ENCODE measurements at places on chromosomes 3 and 15. TPM values are rescaled to one million over a fixed set of nuclear protein-coding genes. Genes with fewer than 3 reads are reported as not detected.

GCSAM gene
- total RNA-seq, result 0.17 TPM

- no peaks in the 10 kb centered on the region for H3K27me3 ChIP-seq
- H3K27ac ChIP-seq, result no peak overlapping the region
- H3K36me3 ChIP-seq, result no peaks in the 10 kb centered on the region
- H3K4me3 ChIP-seq, result no peak overlapping the region
- no peak for DNase-seq
- H3K4me1 ChIP-seq, result no peaks in the 10 kb centered on the region
Measured at GRCh38 chr3:78823859-78824258, 943.9 kb downstream of the ROBO1 start.

PRR20G gene
- total RNA-seq, result not detected

GATA2 gene
- total RNA-seq, result 5.8 TPM

CCDC12 gene
- 55.7 TPM for total RNA-seq

PFN2 gene
- 35.7 TPM for total RNA-seq

XCR1 gene
- total RNA-seq, result 0.05 TPM

TTLL13 gene
- total RNA-seq, result 1.2 TPM

GRCh38 chr15:23690450-23690852 is 3.3 kb upstream of the NDN start:
- no peaks in the 10 kb centered on the region for H3K36me3 ChIP-seq
- H3K4me3 ChIP-seq, result no peak overlapping the region
- no peak overlapping the region for H3K27ac ChIP-seq
- no peaks in the 10 kb centered on the region for H3K4me1 ChIP-seq
- H3K27me3 ChIP-seq, result no peaks in the 10 kb centered on the region
- DNase-seq, result peak; percentile 52

DNA sequence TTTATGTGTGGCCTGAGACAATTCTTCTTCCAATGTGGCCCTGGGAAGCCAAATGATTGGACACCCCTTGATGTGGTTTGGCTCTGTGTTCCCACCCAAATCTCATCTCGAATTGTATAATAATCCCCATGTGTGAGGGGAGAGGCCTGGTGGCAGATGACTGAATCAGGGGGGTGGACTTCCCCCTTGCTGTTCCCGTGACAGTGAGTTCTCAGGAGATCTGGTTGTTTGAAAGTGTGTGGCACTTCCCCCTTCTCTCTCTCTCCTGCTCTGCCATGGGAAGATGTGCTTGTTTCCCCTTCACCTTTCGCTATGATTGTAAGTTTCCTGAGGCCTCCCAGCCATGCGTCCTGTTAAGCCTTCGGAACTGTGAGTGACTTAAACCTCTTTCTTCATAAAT is 60.1 kb upstream of the PARL start:
- no peak overlapping the region for H3K4me3 ChIP-seq
- H3K27me3 ChIP-seq, result no peaks in the 10 kb centered on the region
- H3K4me1 ChIP-seq, result no peaks in the 10 kb centered on the region
- no peak for DNase-seq
- no peaks in the 10 kb centered on the region for H3K36me3 ChIP-seq

DNA sequence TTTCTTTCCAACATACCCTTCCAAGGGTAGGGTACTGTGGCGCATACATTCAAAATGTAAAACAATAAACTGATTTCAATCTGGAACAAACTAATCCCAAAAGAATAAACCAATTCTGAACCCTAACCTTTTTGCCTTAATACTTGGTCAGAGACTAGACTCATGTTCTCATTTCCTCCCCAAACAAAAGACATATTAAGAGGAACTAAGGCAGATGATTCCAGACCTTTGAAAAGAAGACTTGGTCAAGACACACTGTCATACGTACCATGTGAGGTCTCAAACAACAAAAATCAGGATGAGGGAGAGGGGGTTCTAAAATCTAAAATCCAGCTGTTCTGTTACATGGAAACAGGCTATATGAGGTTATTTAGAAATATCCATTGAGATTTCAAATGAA is 102.1 kb downstream of the RFTN1 start:
- no peak overlapping the region for H3K27ac ChIP-seq
- no peak overlapping the region for H3K4me3 ChIP-seq
- H3K36me3 ChIP-seq, result no peaks in the 10 kb centered on the region
- no peaks in the 10 kb centered on the region for H3K4me1 ChIP-seq

DNA sequence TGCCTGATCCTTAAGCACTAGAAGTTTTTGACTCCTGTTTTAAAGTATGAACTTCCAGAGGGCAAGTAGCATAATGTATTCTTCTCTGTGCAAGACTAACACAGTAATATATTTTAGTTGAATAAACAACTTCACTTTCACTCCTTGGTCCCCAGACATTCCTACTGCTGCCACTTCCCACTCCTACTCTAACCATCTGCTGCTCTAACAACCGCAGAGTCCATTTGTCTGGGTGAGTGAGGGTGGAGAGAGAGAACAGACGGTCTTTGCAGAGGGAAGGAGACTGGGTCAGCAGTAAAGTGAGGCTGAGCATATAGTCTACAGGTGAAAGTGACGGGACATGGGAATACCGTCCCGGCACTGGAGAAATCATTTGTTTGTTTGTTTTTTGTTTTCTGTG is 301.0 kb upstream of the SLCO3A1 start:
- no peak overlapping the region for H3K27ac ChIP-seq
- no peak overlapping the region for H3K4me3 ChIP-seq
- DNase-seq, result no peak
- H3K27me3 ChIP-seq, result no peaks in the 10 kb centered on the region

- H3K36me3 ChIP-seq, result no peaks in the 10 kb centered on the region
- peaks cover 3% of the 10 kb centered on the region for H3K4me1 ChIP-seq
- no peaks in the 10 kb centered on the region for H3K27me3 ChIP-seq
- peak overlapping the region; percentile 88 for H3K27ac ChIP-seq
- DNase-seq, result peak; percentile 70
Measured at GRCh38 chr15:73052653-73053397, 562 bp downstream of the NEO1 start.

GRCh38 chr3:186496016-186496415 is 48.2 kb downstream of the CRYGS start:
- no peaks in the 10 kb centered on the region for H3K4me1 ChIP-seq
- no peak overlapping the region for H3K27ac ChIP-seq
- no peak for DNase-seq
- no peaks in the 10 kb centered on the region for H3K27me3 ChIP-seq
- H3K36me3 ChIP-seq, result no peaks in the 10 kb centered on the region
- no peak overlapping the region for H3K4me3 ChIP-seq

- no peaks in the 10 kb centered on the region for H3K4me1 ChIP-seq
- no peaks in the 10 kb centered on the region for H3K27me3 ChIP-seq
- peak; percentile 29 for DNase-seq
- H3K27ac ChIP-seq, result no peak overlapping the region
- no peaks in the 10 kb centered on the region for H3K36me3 ChIP-seq
- no peak overlapping the region for H3K4me3 ChIP-seq
Measured at GRCh38 chr15:94287794-94288246, 56.5 kb downstream of the MCTP2 start.

DNA sequence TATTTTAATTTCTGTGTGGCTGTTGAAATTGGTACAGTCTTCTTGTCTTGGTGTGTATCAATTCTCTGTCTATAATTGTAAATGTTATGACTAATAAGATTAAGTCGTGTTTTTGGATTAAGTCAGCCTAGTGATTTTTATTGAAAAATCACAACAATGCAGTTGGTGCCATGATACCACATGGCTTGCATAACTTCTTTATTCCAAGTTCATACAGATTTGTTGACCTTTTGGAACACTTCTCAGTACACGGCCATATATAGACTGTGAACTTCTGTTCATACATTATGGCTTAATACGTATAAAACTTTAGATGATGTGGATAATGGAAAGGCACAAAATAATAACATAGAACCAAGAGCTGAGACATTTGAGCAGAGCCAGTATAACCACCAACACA is 121.2 kb upstream of the NAALADL2 start:
- H3K27me3 ChIP-seq, result no peaks in the 10 kb centered on the region
- H3K4me1 ChIP-seq, result no peaks in the 10 kb centered on the region
- H3K4me3 ChIP-seq, result no peak overlapping the region
- DNase-seq, result no peak

DNA sequence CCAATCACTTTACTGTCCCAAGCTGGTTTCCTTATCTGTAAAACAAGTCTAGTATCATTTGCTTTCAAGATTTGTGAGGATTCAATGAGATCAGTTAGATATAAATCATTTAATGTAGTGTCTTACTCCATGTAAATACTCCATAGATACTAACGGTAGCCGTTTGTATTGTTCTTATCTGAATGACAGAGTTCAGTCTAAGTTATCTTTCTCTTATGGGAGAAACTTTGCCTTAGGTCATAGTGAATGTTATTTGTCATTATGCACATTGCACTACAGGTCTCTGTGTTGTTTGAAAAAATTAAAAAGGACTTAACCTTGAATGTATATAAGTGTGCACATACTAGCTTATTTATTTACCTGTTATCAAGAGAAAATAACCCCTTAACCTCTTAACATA is 44.7 kb downstream of the MBNL1 start:
- DNase-seq, result no peak
- no peaks in the 10 kb centered on the region for H3K27me3 ChIP-seq
- H3K4me1 ChIP-seq, result peaks cover 19% of the 10 kb centered on the region
- H3K36me3 ChIP-seq, result no peaks in the 10 kb centered on the region
- no peak overlapping the region for H3K27ac ChIP-seq

DYNLT2B gene
- total RNA-seq, result 7.6 TPM

DNA sequence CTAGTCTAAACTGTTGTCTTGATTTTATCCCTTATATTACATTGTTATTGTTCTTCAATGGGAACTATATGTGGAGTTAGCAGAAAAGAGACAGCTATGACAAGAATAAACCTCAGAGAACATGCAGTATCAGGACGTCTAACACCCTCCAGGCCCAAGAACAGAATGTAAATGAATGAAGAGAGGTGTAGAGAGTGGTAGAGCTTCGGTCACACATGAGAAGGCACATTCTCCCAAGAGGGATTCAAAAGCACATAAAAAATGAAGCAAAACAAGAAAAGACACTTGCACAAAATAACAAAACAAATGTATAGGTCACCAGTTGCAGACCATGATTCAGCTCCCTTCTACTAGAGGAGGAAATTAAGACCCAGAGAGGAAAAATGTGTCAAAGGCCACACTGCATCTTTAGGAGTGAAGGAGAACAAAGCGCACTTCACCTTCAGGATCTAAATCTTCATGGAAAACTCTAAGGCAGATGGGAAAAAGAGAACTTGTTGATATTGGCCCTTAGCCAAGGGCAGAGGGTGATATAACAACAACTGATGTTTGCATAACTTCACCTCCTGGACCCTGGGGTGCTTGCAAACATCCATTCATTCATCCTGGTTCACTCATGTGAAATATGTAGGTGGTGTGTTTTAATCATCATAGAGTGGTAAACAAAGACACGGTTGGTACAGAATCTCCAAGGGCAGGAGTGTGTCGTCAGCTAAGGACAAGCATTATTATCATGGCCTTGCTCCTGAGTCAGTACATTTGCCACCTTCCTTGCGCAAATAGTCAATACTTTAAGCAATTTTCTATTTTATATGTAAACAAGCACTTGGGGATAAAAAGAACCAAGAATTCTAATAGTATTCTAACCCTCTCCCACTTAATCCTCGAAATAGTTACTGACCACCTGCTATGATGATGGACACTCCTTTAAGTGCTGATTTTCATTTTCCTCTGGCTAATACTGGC is 8.8 kb downstream of the NEK10 start:
- H3K4me1 ChIP-seq, result peaks cover 19% of the 10 kb centered on the region
- no peaks in the 10 kb centered on the region for H3K27me3 ChIP-seq

DNA sequence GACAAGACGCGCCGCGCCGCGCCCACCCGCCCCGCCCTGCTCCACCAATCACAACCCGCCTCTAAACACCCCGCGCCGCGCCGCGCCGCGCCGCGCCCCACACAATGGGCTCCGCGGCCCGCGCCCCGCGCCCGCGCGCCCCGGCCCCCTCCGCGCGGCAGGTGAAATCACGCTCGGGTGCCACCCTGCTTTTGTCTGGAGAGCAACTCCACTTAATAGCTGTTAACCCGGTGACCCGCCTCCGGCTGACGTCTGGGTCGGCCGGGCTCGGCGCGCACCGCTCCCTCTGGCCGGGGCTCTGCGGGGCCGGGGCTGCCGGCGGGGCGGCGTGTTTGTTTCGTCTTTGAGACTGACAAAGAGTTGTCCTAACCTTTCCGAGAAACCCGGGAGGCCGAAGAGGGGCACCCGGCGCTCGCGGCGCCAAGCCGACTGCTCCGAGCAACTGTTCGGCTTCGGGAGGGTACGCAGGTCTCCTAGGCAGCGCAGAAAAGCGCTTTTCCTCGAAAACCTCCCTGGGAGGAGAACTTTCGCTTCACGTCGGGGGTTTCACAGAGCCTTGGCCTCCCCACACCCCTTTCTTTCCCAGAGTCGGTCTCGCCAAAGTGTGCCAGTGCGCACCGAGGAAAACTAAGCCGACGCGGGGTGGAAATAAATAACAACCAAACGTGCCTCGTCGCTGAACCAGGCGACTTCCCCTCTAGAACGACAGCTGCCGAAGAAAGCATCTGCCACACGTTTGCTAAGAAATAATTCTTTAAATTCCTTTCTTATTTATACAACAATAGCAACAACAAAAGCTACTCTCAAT is 518.4 kb downstream of the FOXP1 start:
- no peaks in the 10 kb centered on the region for H3K36me3 ChIP-seq
- H3K27me3 ChIP-seq, result no peaks in the 10 kb centered on the region
- DNase-seq, result peak; percentile 70
- H3K4me3 ChIP-seq, result peak overlapping the region; percentile 55

GRCh38 chr3:38560284-38560683 is 64.1 kb downstream of the EXOG start:
- no peak for DNase-seq
- no peaks in the 10 kb centered on the region for H3K36me3 ChIP-seq
- H3K4me3 ChIP-seq, result no peak overlapping the region

BNC1 gene
- total RNA-seq, result not detected

DNA sequence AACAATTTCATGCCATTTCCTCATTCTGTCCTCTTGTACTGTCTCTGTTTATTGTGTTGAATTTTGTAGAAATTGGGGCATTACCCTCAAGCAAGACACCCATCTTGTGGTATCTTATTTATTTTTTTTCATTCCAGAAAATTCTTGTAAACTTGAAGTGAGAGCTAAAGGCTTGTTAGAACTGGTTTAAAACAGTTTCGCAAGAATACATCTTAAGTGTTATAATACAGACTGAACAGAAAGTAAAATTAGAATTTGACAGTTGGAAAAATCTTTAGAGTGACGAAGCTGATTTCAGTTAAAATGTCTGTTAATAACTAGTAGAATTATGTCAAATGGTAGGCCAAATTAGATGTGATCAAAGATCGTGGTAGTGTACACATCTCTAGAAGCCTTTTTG is 26.9 kb downstream of the RNF13 start:
- no peaks in the 10 kb centered on the region for H3K36me3 ChIP-seq
- H3K27ac ChIP-seq, result no peak overlapping the region
- H3K4me3 ChIP-seq, result no peak overlapping the region
- no peak for DNase-seq
- H3K4me1 ChIP-seq, result no peaks in the 10 kb centered on the region

- DNase-seq, result no peak
- H3K36me3 ChIP-seq, result no peaks in the 10 kb centered on the region
- no peak overlapping the region for H3K27ac ChIP-seq
- no peaks in the 10 kb centered on the region for H3K4me1 ChIP-seq
- H3K27me3 ChIP-seq, result no peaks in the 10 kb centered on the region
Measured at GRCh38 chr15:35713733-35714132, 167.8 kb upstream of the DPH6 start.

LAMB2 gene
- 112 TPM for total RNA-seq

Measured in colonic mucosa (tissue), 4 donors.